ENCODE measurements at places on chromosomes 3 and 15. TPM values are rescaled to one million over a fixed set of nuclear protein-coding genes. Genes with fewer than 3 reads are reported as not detected.
A peak's percentile ranks its signal among the peaks of the same experiment; 100 is the strongest.

Gene HCLS1
- total RNA-seq: 4.8 TPM

Gene PLA2G4D
- total RNA-seq: not detected

Gene RTP1
- total RNA-seq: not detected

DNA sequence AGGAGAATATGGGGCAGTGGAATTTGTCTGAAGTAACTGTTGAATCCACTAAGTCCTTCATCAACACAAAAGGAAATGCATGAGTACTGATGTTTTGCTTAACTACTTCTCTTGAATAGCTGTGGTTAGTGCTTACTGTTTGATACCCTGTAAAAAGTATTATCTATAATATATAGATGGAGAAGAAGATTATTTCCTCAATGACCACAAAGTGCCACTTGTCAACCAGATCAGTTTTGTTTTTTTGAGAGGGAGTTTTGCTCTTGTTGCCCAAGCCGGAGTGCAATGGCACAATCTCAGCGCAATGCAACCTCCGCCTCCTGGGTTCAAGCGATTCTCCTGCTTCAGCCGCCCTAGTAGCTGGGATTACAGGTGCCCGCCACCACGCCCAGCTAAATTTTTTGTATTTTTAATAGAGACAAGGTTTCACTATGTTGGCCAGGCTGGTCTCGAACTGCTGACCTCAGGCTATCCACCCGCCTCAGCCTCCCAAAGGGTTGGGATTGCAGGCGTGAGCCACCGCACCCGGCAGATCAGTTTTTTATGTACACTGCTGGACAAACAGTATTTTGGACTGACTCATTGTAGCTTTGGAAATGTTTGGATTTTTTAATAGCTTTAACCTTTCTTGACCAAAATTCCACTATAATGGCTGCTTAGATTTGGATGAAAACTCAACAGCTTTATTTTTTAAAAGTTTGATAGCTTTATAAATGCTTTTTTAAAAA is 1.5 kb upstream of the RPLP1 start:
- peak; percentile 68 for DNase-seq

DNA sequence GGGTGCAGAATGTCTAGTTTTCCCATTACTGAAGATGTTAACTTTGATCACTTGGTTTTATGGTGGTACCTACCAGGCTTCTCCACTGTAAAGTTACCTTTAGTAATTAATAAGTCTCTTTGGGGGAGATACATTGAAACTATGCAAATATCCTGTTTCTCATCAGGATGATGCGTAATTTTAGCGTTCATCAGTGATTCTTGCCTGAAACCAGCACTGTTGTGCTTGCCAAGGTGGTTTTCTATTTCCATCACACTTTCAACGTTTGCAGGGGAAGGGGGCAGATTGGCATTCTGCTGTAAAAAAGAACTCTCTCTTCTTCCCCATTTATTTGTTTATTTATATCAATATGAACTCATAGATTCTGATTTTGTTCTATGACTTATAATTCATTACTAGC is 61.0 kb downstream of the SSR3 start:
- DNase-seq: no peak

GRCh38 chr3:158494673-158495072 is 76.3 kb upstream of the MLF1 start:
- no peak for DNase-seq

DNA sequence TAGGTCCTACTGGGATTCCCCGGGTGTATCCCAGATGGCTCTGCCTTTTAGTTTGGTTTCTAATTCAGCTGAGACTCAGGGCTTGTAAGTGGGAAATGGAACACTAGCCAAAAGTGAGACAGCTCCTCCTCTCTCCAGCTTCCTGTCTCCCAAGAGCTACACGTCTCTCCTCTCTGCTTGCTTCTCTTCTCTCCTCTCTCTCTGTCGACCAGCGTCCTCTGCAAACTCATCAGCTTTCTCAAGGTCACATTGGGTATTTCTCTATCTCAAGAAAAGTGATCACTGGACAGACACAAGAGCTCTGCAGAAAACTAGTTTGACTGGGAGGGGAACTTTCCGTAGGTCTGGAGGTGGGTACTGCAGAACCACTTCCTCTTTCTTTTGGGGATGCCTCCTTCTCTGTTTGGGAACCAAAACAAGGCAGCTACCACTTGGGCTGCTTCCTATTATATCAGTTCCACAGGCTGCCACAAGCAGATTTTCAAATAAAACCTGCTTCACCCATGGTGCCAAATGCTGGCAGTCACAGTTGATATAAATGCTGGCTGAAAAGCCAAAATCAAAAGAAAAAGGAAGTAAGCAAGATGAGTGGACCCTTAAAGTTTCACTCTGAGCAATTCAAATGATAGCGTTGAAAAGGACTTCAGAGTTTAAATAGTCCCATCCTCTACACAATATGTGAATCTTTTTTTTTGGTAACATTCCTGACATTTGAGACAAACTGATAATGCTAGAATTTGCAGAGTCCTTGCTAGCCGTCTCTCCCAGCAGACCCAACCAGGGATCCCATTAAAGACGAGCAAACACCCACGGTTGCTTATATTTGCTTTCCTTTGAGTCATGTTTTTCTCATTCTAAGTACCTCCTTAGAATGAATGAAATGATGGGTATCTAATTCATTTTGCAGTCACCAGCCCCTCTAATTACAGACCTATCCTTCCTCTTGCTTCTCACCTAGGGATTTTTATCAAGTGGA is 7.2 kb upstream of the DYNC1LI1 start:
- peak; percentile 59 for DNase-seq

DNA sequence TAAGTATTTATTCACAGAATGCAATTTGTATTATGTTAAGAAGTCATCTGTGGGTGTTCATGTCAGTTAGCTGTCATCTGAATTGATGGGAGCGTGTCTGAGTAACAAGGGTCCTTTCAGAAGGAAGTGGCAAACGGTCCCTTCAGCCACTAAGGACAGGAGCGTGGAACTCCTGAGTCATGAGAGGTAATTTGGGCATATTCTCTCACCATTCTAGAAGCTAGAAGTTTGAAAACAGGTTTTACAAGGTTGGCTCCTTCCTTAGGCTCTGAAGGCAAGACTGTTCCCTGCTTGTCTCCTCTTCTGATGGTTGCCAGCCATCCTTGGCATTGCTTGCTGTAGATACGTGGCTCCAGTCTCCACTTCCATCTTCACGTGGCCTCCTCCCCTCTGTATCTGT is 19.7 kb downstream of the ABHD2 start:
- no peak for DNase-seq

- DNase-seq: no peak
These were observed 358.4 kb upstream of the LMCD1 start for GRCh38 chr3:8143186-8143585.

GRCh38 chr3:65963787-65964677 is 74.7 kb downstream of the MAGI1 start:
- DNase-seq: peak; percentile 89

DNA sequence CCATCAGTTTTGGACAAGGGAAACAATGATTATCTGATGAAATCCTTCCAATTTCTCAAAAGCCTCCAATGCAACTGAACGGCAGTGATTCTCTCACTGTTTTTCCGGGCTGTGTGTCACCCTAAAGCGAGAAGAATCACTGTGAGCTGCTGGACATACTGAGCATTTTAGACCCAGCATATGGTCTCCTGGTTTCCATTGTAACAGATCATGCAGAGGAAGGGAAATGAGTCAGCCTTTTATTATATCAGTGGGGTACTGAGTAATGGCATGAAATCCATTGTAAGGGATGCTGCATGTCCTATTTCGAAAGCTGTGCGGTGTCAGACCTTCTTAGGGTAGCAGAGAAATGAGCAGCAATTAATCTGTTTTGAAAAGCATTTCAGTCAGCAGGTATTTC is 287.1 kb downstream of the IL5RA start:
- no peak for DNase-seq

- peak; percentile 80 for DNase-seq
These were observed 37.6 kb downstream of the FAM3D start for GRCh38 chr3:58628823-58629562.

- DNase-seq: peak; percentile 55
These were observed 325.7 kb downstream of the MAGI1 start for GRCh38 chr3:65713016-65713415.

DNA sequence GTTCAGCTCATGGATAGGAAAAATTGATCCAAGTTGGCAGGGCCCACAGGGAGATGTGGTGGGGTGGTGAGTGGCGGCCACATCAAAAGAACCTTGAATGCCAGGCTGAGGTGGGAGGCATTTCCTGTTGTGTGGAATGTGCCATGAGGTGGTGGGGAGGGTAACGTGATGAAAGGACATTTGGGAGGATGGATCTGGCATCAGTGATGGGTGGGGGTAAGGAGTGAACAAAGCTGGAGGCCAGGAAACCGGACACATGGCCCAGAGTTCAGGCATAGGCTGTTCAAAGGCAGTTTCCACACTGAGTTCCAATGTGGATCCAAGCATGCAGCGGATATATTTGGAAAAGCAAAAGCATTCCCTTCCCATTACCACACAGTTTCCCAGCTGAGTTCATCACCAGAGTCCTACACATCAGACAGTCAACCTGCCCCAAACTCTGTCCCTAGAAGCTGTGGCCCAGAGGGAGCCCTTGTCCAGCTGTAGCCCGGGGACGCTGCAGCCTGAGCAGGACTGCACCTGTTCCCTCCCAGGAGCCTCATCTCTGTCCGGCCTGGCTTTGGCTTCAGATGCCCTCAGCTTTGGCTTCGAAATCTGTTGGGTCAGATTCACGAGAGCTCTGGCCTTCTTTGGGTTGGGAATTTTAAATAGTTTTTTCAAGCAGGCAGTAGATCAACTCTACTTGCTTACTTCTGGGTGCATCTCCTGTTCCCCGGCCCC is 37.8 kb upstream of the GOLGA6B start:
- DNase-seq: no peak

- DNase-seq: peak; percentile 98
These were observed 90.1 kb downstream of the FBN1 start for GRCh38 chr15:48555241-48555881.

DNA sequence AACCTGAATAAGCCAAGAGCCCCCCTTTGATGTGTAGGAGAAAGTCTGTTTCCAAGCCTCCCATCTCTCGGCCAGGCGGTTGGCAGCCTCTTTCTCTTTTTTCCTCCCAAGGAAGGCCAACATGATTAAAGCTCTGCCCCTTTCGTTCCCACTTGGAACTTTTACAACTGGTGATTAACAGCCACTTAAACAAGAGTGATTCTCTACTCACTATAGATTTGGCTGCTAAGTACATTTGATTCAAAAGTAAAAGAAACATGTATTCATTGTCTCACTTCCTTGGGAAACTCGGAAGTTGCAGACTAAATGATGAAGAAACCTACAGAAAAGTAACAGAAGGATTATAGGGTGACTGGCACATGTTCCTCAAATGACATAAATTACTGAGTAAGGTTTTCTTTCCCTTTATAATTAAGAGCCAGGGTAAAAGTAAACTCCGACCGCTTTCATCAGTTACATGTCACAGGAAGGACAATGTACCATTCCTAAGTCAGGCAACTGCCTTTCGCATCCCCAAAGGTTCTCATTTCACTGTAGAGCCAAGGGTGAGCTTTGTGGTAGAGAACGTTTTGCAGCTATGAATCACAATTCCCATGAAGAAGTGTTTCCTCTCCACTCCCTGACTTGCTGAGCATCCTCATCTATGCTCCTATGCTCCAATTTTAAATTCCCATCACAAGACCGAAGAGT is 72.7 kb downstream of the MB21D2 start:
- no peak for DNase-seq

GRCh38 chr3:7397097-7397496 is 536.2 kb downstream of the GRM7 start:
- DNase-seq: no peak

GRCh38 chr15:48059791-48060190 is 61.0 kb upstream of the SLC24A5 start:
- no peak for DNase-seq

DNA sequence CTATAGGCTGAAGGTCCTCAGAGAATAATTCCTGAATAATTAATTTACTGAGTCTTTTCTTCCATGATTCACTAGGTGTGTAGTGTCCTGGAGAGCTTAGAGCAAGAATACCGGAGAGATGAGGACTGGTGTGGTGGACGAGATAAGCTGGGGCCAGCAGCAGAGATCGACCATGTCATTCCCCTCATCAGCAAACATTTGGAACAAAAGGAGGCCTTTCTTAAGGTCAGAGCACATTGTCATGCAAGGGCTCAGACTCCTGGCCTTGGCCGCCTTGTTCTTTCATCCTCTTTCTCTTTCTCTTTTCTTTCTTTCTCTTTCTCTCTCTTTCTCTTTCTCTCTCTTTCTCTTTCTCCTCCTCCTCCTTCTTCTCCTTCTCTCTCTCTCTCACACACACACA is 291.4 kb upstream of the UMPS start:
- no peak for DNase-seq

Measured in fibroblast of villous mesenchyme (primary cell).